ENCODE measurements at places on chromosomes 2 and 18. TPM values are rescaled to one million over a fixed set of nuclear protein-coding genes. Genes with fewer than 3 reads are reported as not detected.

DNA sequence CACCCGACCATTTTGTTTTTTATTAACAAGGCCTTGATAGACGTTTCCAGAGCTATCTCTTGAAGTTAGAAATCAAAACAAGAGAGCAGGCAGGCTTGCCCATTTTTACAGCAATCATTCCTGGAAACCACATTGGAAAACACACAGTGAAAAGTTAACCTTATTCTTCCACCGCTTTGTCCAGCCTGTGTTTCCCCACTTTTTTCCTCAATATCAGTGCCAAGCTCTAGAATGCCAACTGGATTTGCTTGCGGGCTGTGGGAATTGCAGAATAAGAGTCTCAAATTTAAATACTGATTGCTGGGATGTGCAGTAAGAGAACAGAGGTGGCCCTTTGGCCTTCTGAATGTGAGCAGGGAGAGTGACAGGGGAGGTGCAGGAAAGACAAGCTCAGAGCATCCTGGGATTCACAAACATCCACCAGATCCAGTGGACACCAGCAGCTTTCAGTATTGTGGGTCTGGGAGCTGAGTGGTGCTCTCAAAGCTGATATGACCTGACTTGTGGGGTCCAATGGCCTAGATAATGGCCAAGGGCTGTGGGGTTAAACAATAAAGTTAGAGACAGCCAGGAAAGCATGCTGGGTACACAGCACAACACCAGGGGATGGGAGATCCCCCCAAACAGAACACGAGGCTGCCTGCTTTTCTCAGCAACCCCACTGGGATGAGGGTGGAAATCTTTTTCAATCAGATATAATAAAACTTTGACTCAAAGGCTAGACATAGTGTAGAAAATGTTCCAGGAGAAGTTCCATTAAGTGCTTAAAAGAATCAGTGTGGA, 15.5 kb downstream of the CYP1B1 start:
- no peak overlapping the region for H3K27ac ChIP-seq
- H3K36me3 ChIP-seq: peaks cover 2% of the 10 kb centered on the region
- peaks cover 2% of the 10 kb centered on the region for H3K27me3 ChIP-seq
- peaks cover 24% of the 10 kb centered on the region for H3K4me1 ChIP-seq
- DNase-seq: no peak

- no peaks in the 10 kb centered on the region for H3K27me3 ChIP-seq
- no peak overlapping the region for H3K4me3 ChIP-seq
- H3K36me3 ChIP-seq: no peaks in the 10 kb centered on the region
- H3K4me1 ChIP-seq: peaks cover 8% of the 10 kb centered on the region
- DNase-seq: no peak
- no peak overlapping the region for H3K27ac ChIP-seq
Observed at GRCh38 chr2:769771-770170, 92.6 kb upstream of the TMEM18 start.

GRCh38 chr2:207230261-207231105, 64.7 kb upstream of the KLF7 start:
- peaks cover 2% of the 10 kb centered on the region for H3K36me3 ChIP-seq
- no peak overlapping the region for H3K27ac ChIP-seq
- H3K4me1 ChIP-seq: peaks cover 42% of the 10 kb centered on the region
- H3K4me3 ChIP-seq: no peak overlapping the region
- H3K27me3 ChIP-seq: peaks cover 5% of the 10 kb centered on the region

DNA sequence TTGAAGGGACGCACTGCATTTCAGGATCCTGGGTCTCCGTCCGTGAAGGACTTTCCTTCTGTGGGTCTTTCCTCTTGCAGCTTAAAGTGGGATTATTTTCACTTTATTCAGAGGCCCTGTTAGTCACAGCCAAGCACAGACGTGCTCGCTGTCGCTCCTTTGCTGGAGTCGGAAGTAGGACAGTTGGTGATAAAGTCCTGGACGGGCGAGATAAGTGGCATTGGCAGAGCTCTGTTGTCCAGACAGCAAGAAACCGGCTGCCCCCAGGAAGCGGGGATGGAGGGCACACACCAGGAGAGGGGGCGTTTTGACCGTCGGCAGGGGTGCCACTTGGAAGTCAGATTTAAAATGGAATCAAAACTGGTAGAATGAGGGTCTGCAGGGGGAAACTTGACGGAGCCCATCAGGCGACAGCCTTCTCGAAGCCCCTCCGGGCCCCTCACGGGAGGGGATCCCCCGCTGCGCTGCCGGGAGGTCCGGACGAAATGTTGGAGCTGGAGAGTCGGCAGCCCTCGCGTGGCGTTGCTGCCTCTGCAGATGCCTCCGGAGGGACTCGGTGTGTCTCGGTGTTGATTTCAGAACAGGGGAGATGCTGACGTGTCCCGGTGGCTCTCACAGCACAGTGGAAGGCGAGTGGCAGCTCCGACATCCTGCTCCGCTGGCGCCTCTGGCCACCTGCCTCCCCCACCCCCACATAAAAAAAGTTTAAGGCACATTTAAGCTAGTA, 124.2 kb downstream of the NFATC1 start:
- peaks cover 12% of the 10 kb centered on the region for H3K36me3 ChIP-seq
- H3K4me3 ChIP-seq: peak overlapping the region; percentile 65
- peaks cover 2% of the 10 kb centered on the region for H3K27me3 ChIP-seq
- H3K4me1 ChIP-seq: peaks cover 83% of the 10 kb centered on the region
- H3K27ac ChIP-seq: peak overlapping the region; percentile 98

DNA sequence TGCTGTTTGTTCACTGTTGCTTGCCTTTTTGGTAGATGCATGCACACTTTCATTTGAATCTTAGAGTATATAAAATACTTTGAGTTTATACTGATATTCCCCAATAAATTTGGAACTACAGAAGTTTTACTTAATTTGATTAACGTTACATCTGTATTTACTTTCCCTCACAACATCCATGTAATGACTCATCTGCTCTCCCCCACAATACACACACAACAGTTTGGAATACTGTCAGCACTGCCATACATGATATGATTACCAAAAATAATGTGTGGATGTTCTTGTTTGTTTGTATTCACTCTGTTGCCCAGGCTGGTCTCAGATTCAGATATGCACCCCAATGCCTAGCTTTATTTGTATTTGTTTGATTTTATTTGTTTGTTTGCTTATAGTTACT, 144.2 kb downstream of the WDR7 start:
- no peak for DNase-seq
- no peak overlapping the region for H3K4me3 ChIP-seq
- peaks cover 2% of the 10 kb centered on the region for H3K36me3 ChIP-seq
- H3K4me1 ChIP-seq: no peaks in the 10 kb centered on the region

- DNase-seq: no peak
- no peak overlapping the region for H3K27ac ChIP-seq
- no peak overlapping the region for H3K4me3 ChIP-seq
- no peaks in the 10 kb centered on the region for H3K4me1 ChIP-seq
- peaks cover 7% of the 10 kb centered on the region for H3K27me3 ChIP-seq
Observed at GRCh38 chr2:158740127-158740526, 55.0 kb upstream of the DAPL1 start.

- no peak overlapping the region for H3K4me3 ChIP-seq
- DNase-seq: no peak
- no peaks in the 10 kb centered on the region for H3K36me3 ChIP-seq
- H3K27me3 ChIP-seq: peaks cover 10% of the 10 kb centered on the region
- H3K27ac ChIP-seq: no peak overlapping the region
Observed at GRCh38 chr2:205670292-205670691, 12.0 kb upstream of the NRP2 start.

- no peaks in the 10 kb centered on the region for H3K27me3 ChIP-seq
- DNase-seq: no peak
- H3K4me1 ChIP-seq: no peaks in the 10 kb centered on the region
- no peak overlapping the region for H3K4me3 ChIP-seq
- no peak overlapping the region for H3K27ac ChIP-seq
Observed at GRCh38 chr2:2181493-2181892, 149.6 kb downstream of the MYT1L start.

The CPO gene
- total RNA-seq: not detected

The PPM1B gene
- 42.2 TPM for total RNA-seq

Data from activated T-helper 1 cell treated with anti-CD3 and anti-CD28 coated beads, Interleukin-12 subunit alpha, Interleukin-12 subunit beta, Interleukin-2, Interleukin-4 antibody, amounts not matched to agents 30 ng/mL and 10 ng/mL and 1 ng/mL, durations not matched to agents 14 hours and 24 hours and 36 hours (primary cell).